Calu3 (cell line): ENCODE measurements at places on chromosomes 11 and 22. TPM values are rescaled to one million over a fixed set of nuclear protein-coding genes. Genes with fewer than 3 reads are reported as not detected.
A peak's percentile ranks its signal among the peaks of the same experiment; 100 is the strongest.

Gene BATF2
- total RNA-seq: 4.5 and 11.3 TPM in 2 replicates

Gene SLC7A4
- 0.14 TPM in 1 of 2 replicates, not detected in the other for total RNA-seq

Gene CATSPER1
- 1.0 and 2.6 TPM in 2 replicates for total RNA-seq

Gene PLA2G3
- total RNA-seq: not detected in 2 replicates

Gene APOBEC3H
- not detected in 2 replicates for total RNA-seq

Gene TSSK2
- not detected in 2 replicates for total RNA-seq

- H3K27ac ChIP-seq: peak overlapping the region; percentile 99
- H3K4me1 ChIP-seq: peaks cover 62% of the 10 kb centered on the region
- H3K36me3 ChIP-seq: peaks cover 29% of the 10 kb centered on the region
These were observed 12.7 kb downstream of the TOM1 start for GRCh38 chr22:35312198-35313059.

- no peaks in the 10 kb centered on the region for H3K27me3 ChIP-seq
- H3K36me3 ChIP-seq: no peaks in the 10 kb centered on the region
- no peak overlapping the region for H3K27ac ChIP-seq
These were observed 498.3 kb downstream of the CNTN5 start for GRCh38 chr11:99519095-99519494.

GRCh38 chr22:39818094-39818493 is 75.5 kb downstream of the ENTHD1 start:
- DNase-seq: no peak
- H3K27me3 ChIP-seq: peaks cover 25% of the 10 kb centered on the region
- no peak overlapping the region for H3K4me3 ChIP-seq

DNA sequence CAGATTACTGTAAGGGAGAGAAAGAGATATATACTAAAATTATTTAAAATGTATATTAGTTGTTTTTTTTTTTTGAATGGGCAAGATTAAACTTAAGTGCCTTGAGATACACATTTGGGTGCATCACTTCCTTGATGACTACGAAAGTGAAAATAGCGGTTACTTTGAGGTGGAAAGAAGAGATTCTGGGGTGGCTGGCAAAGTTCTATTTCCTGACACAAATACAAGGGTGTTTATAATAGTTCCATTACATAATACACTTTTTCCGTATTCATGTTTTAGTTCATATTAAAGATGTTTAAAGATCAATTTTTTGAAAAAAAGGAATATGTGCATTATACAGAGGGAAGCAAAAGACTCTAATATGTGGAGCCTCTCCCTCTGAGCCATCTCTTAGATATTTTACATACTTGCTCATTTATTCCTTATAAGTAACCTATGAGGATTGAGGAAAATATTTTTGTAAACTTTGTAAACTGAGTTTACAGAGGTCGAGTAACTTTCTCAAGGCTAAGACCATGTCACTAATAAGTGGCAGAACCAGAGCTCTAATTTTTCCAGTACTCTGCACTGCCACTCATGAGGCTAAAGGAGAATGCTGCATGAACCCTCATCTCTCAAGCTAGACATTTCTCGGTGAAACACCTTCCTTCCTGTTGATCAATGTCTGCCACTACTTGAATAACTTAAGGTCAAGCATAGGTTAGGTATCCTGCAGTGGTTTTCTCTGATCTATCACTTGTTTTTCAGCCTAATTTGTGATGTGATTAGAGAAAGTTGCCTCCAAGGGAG is 58.6 kb downstream of the DDIAS start:
- no peaks in the 10 kb centered on the region for H3K27me3 ChIP-seq
- no peak for DNase-seq
- H3K36me3 ChIP-seq: no peaks in the 10 kb centered on the region
- H3K4me1 ChIP-seq: no peaks in the 10 kb centered on the region

GRCh38 chr11:70700871-70701270 is 302.5 kb downstream of the CTTN start:
- no peak overlapping the region for H3K4me3 ChIP-seq
- no peak overlapping the region for H3K27ac ChIP-seq
- no peaks in the 10 kb centered on the region for H3K27me3 ChIP-seq
- H3K4me1 ChIP-seq: no peaks in the 10 kb centered on the region
- peaks cover 4% of the 10 kb centered on the region for H3K36me3 ChIP-seq
- no peak for DNase-seq

DNA sequence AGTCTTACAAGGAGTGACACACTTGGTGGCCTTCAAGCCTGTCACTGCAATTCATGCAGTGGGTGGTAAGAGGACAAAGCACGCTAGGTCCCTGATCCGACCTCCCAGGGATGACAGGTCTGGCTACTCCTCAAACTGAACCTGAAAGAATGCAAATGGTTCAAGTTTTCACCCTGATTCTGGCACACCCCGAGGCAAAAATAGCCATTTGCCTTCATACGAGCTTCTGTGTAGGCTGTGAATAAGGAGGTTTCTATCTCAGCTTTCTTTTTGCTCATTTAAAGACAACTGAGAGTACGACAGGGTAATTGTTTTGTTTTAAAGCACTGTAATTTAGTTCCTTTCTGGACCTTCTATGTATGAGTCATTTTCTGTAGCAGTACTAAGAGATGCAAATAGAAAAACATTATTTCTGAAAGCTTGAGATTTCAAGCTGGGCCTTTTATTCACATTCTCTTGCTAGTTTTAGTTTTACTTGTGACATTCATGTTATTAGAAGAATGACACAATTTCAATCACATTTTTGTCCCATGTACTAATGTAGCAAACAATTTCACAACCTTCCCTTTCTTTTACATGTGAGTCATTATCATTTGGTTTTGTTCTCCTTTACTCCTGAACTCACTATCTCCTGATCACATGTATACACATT is 56.6 kb upstream of the FDX1 start:
- no peak for DNase-seq
- H3K27me3 ChIP-seq: no peaks in the 10 kb centered on the region
- no peak overlapping the region for H3K4me3 ChIP-seq
- no peaks in the 10 kb centered on the region for H3K36me3 ChIP-seq
- peaks cover 15% of the 10 kb centered on the region for H3K4me1 ChIP-seq
